ENCODE measurements at places on chromosomes 5 and 9.
A peak's percentile ranks its signal among the peaks of the same experiment; 100 is the strongest.

DNA sequence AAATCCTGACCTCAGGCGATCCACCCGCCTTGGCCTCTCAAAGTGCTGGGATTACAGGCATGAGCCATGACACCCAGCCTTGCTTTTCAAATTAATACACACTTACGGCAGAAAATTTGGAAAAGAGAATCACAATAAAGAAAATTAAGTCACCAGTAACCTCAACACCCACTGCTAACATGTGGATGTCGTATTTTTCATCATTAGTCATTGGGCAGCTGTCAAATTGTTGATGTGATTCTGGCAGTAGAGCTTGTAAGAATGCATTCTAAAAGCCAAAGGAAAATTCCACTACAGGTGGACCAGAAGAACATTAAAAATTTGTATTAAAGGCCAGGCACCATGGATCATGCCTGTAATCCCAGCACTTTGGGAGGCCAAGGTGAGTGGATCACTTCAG is 237.3 kb upstream of the TUT7 start:
- DNase-seq, result no peak

DNA sequence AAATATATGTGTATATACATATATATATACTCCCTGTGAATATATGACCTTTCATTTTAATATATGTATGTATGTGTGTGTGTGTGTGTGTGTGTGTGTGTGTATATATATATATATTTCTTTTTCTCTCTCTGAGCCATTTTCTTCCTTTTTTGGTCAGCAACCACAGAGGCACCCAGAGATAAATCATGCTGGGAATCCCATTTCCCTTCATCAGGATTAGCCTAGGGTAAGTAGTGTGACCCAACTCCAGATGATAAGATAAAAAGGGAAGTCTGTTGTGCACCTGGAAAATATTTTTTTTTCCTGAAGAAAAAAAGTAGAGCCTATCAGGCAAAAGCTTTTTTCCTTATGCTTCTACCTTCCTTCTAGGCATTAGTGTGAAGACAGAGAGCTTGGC is 25.4 kb upstream of the SUB1 start:
- DNase-seq, result no peak

DNA sequence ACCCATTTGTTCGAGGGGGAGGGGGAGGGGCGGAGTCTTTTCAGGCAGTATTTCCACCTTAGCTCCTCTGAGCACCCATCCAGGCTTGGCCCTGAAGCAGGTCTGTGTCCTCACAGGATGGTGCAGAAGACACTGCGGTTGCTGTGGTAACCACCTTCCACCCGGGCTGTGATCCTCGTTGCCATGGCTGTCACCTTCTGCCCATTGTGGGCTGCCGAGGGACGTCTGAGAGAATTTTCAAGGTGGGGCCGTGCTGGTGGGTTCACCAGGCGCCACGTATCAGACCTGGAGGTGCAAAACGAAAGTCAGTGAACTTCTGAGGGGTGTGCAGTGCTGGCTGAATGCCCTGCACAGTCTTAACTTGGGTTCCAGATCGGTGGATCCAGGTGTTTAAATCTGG is 26.7 kb downstream of the POLR1E start:
- DNase-seq, result no peak

DNA sequence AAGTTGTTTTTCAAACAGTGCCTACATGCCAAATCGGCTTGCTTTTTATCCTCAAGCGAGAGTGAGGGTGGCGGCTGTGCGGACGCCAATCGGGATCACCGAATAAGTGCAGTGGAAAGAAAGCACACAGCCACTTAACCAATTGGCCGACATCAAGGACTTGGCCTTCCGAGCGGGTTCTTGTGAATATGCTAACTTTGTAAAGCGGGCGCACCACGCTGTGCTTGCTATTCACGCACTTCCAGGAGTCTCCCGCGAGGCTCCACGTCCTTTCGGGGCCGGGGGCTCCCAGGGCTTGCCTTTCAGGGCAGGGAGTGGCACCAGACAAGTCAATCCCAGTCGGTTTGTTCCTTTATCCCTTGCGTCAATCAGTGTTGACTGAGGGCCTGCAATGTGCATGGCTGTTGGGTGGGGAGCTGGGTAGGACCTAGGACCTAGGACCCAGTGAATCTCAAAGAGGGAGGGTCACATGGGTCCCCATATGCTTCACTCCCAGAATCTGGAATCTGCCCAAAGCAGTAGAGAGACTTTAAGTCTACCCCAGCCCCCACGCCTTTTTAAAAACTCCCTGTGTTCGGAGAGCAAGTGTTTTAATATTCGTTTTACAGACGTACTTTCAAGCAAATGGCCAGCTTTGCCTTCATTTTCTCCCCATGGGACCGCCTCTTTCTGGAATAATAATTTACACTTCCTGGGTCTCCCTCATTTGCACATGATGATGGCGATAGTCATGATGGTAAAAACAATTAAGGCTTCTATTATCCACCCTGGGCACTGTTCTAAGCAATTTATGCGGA is 2.0 kb upstream of the GCNT4 start:
- peak; percentile 64 for DNase-seq

DNA sequence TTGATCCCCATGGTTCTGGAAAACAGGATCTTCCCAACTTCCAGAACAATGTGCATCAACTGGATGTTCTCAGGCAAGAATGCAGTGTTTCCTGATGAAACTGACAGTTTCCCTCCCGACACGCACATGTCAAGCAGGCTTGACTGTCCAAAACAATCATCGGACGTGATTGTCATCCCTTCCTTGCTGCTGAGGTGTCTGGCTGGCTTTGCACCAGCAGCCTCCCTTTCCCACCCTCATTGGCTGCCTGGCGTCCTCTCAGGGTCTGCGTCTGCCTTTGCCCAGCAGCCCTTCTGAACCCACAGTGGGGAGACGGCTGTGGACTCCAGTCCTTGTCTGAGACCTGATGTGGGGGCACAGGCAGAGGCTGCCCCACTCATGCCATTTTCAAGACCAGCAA is 110.8 kb downstream of the MARCHF3 start:
- DNase-seq, result no peak

- no peak for DNase-seq
These were observed 7.2 kb upstream of the ARSI start for GRCh38 chr5:150309886-150310239.

DNA sequence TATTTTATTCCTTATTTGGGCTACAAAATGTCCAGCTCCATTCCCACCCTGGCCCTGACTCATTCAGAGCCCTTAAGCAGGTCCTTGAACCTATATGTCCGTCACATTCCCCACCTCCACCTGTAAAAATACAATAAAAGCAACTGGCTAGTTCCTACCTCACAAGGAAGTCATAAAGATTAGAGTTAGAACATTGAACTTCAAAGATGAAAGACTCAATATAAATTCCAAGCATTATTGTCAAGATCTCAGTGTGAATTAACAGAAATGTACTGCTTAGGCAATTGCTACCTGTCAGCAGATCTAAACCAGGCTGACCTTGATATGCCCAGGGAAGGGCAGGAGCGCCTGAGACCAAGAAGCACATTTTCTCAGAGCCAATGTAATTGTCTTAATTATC is 221.8 kb downstream of the ENC1 start:
- DNase-seq, result no peak

DNA sequence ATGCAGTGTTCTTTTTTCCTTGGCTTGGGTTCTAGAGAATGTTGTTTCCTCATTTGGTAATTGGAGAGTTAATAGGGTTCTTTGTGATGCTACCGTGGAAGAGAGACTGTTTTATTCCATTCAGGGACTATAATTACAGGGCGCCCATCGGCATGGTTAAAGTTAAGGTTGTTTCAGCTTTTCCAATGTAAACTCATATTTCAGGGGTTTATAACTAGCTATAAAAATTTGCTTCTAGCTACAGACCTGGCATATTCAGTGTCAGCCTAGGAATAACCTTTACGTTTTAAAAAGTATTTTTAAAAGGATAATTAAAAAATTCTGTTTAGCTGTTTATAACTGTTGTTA is 99.1 kb downstream of the AOPEP start:
- no peak for DNase-seq

GRCh38 chr9:86546712-86547111 is 192.5 kb upstream of the TUT7 start:
- no peak for DNase-seq

DNA sequence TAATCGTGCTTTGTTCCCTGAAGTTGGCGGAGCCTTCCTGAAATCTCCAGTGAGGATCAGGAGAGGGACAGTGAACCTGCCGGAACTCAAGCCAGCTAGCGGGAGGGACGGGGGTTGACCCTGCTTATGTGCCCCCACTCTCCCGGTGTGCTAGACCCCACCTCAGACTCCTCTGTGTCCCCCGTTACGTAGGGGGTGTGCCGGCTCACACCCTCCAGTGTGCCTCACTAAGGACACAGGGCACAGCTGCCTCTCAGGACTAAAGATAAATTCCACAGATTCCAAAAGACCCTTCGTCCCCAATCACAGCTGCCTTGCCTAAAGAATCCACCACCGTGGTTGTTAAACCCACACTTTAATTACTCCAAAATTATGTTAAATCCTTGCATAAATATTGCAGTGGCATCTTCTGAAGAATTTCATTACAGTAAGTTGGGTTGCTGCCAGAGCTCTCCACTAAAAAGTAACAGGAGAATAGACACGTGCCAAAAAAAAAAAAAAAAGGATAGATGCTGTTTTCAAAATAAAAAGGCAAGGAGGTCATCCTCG is 73.7 kb downstream of the GTF3C4 start:
- DNase-seq, result no peak

- peak; percentile 79 for DNase-seq
These were observed 1.1 kb upstream of the ADAMTSL1 start for GRCh38 chr9:18472841-18473251.

DNA sequence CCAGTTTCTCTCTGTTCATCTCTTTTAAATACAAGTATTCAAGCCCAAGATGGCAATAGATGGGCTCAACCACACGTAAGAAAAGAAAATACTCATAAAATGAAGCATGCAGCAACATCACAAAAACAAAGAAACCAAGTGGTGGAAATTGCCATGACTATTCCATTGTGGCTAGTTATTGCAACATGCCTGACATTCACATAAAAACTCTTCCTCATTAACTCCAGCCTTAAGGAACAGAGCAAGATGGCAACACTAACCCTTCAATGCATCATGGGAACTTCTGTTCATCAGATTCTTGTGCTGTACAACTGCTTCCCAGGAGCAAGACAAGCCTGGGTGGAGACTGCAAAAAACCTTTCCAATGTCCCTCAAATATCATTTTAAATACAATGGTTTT is 1.4 kb upstream of the GLIS3 start:
- peak; percentile 90 for DNase-seq

- peak; percentile 20 for DNase-seq
These were observed 40.4 kb upstream of the F2RL2 start for GRCh38 chr5:76663573-76663972.

DNA sequence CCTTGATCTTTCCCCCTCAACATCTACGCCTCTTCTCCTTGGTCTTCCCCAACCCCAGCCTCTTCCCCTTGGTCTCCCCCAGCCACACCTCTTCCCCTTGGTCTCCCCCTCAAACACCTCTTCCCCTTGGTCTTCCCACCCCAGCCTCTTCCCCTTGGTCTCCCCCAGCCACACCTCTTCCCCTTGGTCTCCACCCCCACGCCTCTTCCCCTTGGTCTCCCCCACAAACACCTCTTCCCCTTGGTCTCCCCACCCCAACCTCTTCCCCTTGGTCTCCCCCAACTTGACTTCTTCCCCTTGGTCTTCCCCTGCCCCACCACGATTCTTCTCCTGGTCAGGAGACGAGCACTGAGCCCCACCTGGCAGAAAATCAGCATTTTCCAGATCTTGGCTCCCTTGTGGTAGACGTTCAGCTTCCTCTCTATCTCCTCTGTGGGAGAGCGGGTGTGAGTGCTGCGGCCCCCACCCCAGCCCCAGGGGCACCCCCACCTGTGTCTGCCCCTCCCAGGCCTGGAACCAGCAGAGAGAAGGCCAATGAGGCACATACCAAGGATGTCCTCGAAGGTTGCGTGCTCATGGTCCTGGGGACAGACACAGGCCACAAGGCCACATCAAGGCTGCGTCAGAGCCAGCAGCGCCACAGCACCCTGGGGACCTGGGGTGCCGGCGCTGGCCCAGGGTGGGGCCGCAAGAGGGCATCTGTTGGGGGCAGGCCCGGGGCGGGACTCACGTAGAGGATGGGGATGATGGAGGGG is 7.0 kb downstream of the NSMF start:
- no peak for DNase-seq

DNA sequence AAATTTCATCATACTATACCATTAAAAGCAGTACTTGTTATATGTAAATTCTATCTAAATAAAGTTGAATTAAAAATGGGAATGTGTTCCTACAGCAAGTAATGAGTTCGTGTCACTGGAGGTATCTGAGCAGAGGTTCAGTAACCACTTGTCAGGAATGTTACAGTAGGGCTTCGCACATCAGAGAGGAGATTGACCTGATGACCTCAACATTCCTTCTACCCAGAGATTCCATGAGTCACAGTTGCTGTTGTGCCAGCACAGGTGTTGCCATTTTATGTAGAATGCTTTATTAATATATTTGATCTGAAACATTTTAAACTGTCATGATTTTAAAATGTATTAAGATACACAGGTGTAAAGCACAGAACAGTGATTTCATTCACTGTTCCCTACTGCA is 60.3 kb downstream of the STX17 start:
- no peak for DNase-seq

DNA sequence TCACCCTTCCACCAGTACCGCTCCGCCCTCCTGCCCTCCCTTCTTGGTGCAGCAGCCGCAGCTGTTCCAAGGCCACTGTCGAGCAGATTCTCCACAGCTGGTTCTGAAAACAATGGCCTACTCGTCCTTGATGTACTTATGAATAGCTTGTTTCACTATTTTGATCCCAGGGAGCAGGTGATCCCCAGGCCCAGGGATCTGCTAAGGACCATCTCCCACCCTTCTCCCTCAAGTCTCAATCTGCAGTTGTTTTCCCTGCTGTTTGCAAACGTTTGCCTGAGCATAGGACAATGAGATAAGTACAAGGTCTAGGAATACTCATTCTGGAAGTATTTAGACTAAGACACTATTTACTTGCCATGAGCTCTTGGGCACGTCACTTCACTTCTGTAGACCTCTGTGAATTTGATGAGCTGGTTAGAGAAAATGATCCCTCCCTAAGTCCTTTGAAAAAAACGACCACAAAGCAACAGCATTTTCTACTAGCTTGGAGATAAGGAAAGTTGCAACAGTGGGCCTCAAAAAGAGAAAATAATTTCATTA is 1.8 kb downstream of the LURAP1L start:
- DNase-seq, result peak; percentile 93

DNA sequence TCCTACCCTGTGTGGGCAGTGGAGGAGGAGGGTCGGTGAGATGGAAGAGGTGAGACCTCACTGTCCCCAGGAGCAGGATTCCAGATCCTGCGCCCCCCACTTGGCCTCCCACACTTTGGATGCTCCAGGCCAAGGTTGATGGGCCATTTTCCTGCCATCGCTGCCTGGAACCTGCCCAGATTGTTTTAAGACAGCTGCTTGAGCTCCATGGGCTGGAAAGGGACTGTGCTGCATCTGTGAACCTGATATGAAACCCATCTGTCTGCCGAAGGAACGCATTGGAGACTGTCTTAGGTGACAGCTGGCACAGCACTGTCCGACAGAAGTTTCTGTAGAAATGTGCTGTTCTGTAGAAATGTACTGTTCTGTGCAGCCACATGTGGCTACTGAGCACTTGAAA is 72.7 kb upstream of the SLC25A48 start:
- no peak for DNase-seq

- DNase-seq, result no peak
These were observed 228.8 kb downstream of the GAS1 start for GRCh38 chr9:86718388-86719049.
